ENCODE measurements at places on chromosomes 16 and 17.

DNA sequence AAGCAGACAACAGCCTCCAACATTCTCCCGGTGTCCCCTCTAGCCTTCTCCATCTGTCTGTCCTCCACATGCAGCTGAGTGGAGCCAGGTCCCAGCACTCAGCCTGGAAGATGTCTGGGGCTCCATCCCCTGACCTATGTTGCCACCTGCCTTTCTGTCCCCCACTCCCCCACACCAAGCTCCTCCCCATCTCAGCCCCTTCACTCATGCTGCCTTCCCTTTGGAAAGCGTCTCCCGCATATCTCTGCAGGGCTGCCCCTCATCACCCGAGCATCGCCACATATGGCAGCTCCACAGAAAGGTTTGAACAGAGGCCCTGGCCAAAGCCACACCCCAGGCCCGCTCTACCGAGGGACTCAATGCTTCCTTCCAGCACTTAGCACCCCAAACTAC is 24.2 kb downstream of the NSMCE1 start:
- DNase-seq = no peak

- no peak for DNase-seq
Observed at GRCh38 chr16:68492543-68493411, 44.5 kb upstream of the SMPD3 start.

DNA sequence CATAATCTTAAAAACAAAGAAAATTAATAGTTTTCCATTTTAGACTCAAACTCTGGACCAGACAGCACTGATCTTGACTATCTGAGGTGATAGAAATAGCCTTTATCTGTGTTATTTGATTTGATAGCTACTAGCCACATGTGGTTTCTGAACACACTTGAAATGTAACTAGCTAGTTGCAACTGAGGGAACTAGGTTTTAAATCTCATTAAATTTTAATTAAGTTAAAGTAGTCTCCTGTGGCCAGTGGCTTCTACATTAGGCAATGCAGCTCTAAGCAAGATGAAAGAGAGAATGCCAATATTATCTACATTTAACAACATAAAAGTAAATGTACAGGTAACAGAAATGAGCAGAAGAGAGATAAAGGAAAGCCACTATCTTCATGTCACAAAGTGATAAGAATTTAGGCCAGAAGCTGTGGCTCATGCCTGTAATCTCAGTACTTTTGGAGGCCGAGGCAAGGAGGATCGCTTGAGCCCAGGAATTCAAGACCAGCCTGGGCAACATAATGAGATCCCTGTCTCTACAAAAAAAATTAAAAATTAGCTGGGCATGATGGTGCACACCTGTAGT is 11.2 kb upstream of the SPN start:
- no peak for DNase-seq

- DNase-seq = no peak
Observed at GRCh38 chr16:48276102-48276501, 28.8 kb upstream of the ABCC11 start.

DNA sequence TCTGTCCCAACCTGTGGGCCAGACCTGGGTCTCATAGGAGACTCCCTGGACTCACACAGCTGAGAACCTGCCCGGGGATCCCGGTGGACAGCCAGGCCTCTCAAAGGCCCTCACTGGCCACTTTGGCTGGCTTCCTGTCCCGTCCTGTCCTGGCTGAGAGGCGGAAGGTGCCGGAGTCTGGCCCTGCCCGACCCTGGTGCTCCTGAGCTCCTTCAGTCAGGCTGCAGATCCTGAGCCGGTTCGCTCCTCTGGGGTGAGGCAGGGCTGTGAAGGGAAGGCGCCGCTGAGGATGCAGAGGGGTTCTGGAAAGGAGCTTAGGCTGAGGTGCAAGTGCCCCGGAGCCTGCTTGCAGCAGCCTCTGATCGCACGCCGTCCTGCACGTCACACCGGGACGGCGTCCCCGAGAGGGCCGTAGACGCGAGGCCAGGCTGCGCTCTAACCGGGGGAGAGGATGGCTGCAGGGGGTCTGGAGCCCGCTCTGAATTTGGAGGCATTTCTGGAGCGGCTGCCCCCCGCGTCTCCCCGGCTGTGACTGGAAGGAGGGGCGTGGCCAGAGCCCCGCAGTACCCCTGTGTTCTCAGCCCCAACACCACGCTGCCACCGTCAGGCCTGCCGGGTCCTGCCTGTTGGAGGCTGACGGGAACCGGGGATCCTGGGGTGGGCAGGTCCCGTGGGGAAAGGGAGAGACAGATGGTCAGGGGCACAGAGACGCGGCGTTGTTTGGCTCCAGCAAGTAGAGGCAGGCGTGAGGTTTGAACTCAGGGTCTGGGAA is 4.1 kb downstream of the HGS start:
- DNase-seq = no peak

DNA sequence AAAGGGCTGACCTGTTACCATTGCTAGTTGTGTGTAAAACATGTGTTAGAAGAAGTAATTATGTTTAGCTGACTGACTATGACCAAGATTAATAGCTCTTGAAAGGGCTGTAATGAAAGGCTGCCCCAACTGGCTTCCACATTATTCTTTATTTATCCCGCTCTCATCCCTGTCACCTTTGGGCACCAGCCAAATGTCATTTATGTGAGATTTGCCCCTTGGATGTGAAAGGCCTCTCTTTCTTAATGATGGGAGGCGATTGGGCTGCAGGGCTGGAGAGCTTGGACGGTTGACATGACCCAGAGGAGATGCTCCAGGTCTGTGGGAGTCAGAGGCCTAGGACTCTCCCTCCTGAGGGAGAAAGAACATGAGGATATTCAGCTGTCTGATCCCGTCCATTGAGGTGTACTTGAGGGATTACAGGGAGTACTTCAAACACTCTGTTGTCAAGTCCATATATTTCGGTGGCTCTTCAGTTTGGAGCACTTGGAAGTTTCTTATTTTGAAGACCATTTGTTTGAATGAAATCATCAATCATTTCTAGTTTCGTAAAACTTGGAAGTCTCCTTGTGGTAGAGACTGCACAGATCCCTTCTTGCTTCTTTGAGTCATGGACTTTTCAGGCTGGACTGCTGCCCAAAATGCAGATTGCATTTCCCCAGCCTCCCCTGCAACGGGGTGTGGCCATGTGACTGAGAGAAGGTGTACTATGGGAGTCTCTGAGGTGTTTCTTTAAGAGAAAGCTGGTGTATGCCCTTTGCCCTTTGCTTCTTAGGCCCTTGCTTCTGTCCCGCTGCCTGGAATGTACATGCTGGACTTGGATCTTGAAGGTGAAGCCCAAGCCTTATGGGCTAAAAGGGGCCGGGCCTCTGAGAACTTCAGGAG is 51.3 kb downstream of the FTO start:
- DNase-seq = no peak

DNA sequence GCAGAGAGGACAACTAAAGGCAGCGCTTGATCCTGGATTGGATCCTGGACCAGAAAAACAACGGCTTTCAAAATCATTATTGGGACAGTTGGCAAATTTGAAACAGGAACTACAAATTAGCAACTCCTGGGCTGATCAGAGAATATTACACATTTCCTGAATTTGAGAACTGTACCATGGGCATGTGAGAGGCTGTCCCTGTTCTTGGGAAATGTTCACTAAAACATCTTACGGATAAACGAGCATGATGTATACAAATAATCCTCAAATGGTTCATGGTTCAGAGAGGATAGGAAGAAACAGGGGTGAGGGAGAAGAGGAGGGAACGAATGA is 2.3 kb upstream of the ITGAE start:
- no peak for DNase-seq

DNA sequence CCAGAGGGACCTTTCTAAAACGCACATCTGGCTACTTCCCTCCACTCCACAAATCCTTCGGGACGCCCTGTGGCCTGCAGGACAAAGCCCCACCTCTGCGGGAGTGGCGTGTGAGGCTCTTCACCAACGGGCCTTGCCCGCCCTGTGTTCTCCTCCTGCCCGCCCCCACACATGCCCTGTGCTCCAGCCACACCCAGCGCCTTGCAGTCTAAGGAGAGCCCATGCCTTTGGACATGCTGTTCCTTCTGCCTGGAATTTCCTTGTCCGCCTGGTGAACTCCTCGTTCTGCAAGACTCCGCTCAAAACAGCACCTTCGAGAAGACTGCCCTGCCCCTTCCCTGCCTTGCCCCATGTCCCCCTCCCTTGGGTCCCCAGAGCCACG is 7.4 kb downstream of the ELOB start:
- DNase-seq = peak; percentile 7

GRCh38 chr16:2392025-2392424 is 37.2 kb upstream of the CCNF start:
- DNase-seq = no peak

- no peak for DNase-seq
Observed at GRCh38 chr16:72857834-72858664, 189.9 kb downstream of the ZFHX3 start.

DNA sequence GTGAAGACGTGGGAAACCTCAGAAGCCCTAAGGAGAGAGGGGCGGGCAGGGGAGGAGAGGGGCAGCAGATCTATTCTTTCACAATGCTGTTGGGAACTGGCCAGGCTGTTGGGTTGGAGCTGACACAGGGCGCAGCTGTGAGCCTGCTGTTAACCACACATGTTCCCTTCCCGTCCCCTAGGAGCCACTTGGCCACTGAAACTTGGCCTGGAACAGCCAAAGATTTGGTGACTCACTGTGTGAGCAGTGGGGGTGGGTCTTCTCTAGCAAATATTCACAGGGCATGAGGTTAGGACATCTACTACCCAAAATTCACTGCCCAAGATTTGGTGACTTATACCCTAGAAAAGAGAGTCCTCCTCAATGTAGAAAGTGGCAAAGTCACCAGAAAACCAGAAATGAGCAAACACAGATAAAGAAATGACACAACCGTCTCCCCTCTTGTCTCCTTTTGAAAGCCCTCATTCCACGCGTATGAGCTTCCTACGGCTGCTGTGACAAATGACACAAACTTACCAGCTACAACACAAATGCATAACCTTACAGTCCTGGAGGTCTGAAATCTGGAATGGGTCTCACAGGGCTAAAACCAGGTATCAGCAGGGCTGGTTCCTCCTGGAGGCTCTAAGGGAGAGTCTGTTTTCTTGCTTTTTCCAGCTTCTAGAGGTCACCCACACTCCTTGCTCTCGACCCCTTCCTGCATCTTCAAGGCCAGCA is 6.3 kb downstream of the TBC1D16 start:
- no peak for DNase-seq

GRCh38 chr17:28484296-28484695 is 10.9 kb downstream of the SLC13A2 start:
- DNase-seq = no peak

DNA sequence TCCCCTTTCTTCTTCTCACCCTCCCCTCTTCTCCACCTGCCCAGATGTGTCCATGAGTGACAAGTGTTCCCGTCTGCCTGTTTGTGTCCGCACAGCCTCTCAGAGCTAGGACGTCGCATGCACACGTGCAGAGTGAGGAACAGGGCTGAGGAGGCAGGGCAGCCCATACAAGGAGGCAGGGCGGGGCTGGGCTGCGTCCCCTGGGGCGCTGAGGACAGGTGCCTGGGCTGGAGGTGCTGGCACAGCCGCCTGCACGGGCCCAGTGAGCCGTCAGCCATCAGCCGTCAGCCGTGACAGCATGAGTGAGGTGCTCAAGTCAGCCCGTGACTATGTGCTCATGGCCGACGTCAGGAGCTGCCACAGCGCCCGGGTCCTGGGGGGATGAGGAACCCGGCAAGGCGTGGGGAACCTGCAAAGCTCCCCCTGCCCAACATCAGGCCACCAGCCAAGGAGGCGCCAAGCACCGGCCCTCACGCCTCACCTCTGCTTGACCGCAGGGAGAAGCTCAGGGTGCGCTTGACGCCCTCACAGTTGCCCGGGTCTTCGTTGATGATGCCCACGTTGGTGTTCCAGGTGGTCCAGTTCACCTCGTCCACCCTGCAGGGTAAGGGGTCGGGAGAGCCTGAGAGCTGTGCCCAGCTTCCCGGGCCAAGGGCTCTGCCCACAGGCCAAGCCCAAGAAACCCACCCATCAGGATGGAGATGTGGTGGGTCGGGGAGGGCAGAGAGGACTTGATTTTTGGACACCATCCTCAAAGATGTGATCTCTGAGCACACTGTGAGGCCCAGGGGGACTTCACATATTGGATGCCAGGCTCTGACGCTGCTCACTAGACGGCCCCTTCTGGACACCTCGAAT is 13.7 kb upstream of the TRPV3 start:
- no peak for DNase-seq

- no peak for DNase-seq
Observed at GRCh38 chr17:4562015-4562969, 1.9 kb upstream of the GGT6 start.

- no peak for DNase-seq
Observed at GRCh38 chr17:71558901-71559300, 561.9 kb upstream of the SOX9 start.

GRCh38 chr16:62711797-62712196 is 675.6 kb upstream of the CDH8 start:
- DNase-seq = no peak

DNA sequence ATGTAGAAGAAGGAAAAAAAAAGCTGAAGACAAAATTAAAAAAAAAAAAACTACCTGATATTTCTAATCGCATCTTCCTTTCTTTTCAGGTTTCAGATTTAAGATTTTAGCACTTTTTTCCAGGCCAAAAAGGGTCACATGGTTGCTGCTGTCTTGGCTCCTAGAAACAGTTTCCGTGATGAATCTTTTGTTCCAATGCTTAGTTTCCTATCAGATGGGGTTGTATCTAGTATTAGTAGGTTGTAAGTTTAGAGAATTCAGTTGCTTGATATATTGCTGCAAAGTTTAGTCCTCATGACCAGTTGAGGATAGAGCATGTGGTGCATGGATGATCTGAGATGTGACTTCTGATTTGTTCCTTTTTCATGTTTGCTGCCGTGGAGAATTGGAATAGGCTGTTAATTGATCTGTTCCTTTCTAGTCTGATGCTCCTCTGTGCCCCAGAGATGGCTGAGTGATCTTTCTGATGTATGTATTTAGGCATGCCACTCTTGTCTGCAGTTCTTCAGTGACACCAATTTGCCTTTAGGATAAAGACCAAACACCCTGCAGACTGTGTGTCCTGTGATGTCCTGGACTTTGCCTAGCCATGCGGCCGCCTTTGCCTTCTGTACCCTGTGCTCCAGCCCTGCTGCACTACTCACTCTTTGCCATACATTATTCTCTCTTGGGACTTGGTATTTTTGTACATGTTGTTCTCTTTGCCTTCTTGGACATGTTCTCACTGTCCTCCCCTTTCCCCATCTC is 94.0 kb downstream of the MRTFB start:
- no peak for DNase-seq

- DNase-seq = no peak
Observed at GRCh38 chr16:8892101-8892575, 10.0 kb downstream of the LITAFD start.

GRCh38 chr17:78384479-78385175 is 6.2 kb downstream of the PGS1 start:
- DNase-seq = no peak
